D721Med (cell line): ENCODE measurements at places on chromosomes 16 and 17.
A peak's percentile ranks its signal among the peaks of the same experiment; 100 is the strongest.

DNA sequence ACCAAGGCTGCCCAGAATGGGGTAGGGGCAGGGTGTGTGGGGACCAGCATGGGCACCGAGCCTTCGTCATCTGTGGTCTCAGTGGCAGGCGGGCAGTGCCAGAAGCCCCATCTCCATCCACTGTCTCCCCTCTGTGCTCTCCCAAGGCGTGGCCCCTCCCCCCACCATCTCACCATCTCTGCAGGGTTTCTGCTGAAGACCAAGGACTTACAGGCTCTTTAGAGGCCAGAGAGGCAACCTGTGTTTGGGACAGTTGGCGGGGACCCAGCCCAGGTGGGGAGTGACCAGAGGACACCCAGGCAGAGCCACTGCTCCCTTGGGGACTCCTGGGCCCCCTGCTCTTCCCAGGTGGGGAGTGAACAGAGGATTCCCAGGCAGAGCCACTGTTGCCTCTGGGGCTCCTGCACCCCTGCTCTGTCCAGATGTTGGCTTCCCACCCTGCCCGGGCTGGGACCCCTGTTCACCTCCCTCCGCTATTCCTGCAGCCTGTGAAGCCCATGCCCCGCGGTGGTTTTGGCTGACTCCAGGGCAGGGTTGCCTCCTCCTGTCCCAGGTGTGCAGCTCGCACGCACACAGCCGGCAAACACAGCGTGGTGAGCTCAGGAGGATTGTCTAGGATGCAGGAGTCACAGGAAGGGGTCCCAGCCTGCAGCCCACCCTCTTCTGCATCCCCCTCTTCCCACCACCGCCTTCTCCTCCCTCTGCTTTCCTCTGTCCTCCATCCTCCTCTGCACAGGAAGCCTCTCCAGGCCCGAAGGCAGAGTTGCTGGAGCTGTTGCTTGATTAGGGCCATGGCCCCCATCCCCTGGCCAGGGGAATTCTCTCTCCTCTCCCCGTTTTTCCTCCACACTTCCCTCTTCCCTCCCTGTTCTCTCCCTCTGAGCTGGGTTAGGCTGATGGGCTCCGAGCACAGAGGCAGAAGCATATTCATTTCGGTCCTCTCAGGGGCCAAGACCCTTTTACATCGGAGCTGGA, 45.0 kb downstream of the SLC7A5 start:
- DNase-seq = no peak

DNA sequence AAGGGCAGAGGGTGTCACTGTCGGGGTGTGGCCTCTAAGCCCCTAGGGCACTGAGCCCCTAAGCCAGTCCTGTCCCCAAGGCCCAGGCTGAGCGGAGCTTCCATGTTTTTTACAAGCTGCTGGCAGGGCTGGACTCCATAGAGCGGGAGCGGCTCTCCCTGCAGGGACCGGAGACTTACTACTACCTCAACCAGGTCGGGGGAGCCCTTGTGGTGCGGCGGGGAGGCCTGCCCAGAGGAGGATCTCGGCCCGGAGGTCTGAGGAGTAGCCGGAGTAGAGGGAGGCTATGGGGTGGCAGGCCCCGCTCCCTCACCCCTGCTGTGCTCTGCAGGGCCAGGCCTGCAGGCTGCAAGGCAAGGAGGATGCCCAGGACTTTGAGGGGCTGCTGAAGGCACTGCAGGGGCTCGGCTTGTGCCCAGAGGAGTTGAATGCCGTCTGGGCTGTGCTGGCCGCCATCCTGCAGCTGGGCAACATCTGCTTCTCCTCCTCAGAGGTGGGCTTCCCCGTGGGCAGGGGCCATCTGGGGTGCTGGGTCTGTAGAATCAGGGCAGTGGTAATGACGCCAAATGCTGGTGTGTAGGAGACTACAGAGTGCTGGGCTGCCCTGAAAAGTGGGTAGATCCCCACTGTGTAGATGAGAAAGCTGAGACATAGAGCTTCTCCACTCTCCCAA, 4.9 kb downstream of the MYO15B start:
- DNase-seq = no peak

- DNase-seq = no peak
These were observed 58.1 kb downstream of the ZFHX3 start for GRCh38 chr16:72989579-72990551.

DNA sequence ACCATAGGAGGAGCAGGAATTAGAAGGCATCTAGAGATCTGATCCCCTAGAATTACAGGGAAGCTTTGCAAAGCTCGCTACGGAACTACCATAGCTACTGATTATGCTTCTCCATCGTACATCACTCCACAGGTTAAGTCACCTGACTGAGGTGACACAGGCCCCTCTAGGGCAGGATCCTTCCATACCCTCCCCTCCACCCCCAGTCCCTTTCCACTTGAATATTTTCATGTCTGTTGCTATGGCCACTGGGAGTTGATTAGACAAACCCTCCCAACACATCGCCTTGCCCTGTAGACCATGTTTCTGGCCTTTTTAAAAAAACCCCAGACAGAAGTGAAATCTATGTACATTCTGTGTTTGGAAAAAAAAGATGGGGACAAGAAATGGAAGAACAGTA, 287.1 kb downstream of the SOX9 start:
- DNase-seq = no peak

- no peak for DNase-seq
These were observed 168.3 kb downstream of the SEC14L1 start for GRCh38 chr17:77308861-77309726.

DNA sequence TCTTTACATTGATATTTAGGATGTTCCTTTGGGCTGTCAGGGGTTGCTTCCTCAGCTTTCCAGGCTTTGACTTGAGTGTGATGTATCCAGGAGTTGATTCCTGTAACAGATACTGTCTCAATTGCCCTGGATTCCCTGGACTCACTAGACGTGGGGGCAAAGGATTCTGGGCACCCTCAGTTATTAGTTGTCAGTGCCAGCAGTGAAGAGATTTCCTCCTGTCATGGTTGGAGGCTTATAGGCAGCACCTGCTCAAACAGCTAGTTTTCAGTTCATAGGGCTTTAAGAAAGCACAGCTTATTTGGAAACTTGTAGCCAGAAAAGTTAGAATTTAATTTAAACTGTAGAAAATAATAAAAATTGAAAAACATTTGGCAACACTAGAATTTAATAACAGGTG, 9.5 kb upstream of the B4GALNT2 start:
- no peak for DNase-seq

GRCh38 chr16:19745286-19746010, 27.4 kb downstream of the IQCK start:
- no peak for DNase-seq

- DNase-seq = no peak
These were observed 32.0 kb downstream of the CDH13 start for GRCh38 chr16:82658796-82659195.

- no peak for DNase-seq
These were observed 23.8 kb downstream of the SLC12A3 start for GRCh38 chr16:56888806-56889205.

DNA sequence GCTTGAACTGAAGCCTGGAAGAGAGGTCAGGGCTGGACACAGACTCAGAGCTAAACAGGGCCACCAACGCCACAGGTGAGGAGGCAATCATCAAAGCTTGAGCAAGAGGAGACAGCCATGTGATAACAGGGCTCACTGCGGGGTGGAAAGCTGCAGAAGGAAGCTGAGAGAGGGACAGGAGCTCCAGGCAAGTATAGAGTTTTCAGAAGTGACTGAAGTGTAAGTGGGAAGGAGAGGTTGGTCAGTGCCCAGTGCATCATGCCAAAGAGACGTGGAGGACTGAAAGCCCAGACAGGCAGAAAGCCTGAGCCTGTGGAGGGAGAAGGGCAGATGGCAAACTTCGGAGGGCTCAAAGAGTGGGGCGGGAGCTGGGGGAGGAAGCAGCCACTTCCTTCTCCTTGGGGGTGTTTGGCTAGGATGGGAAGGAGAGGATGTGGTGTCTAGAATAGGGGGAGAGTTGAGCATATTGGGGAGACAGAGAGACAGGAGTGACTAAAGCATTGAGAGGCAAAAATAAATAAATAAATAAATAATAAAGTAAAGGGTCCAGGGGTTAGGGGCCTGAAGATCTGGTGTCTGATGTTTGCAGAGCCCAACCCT, 2.6 kb downstream of the KIFC3 start:
- DNase-seq = no peak

DNA sequence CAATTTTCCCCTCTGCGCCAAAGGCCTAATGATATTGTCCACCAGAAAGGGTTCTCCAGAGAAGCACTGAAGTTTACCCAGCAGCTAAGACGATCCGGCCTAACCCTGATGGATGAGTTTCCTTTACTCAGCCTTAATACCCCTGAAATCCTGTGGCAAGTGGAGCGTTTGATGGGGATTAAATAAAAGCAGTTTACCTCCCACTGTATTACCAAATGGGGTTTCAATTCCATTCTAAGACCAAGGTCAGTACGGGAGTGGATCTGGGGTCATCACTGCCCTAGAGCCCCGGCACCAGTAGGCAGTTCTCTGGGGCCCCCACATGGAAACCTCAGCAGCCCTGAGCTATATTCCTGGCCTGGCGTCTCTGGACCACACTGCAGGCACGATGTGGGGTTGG, 97.1 kb upstream of the NOL11 start:
- DNase-seq = peak; percentile 57

GRCh38 chr17:15384142-15384787, 42.9 kb upstream of the TEKT3 start:
- no peak for DNase-seq
